ENCODE measurements at places on chromosomes 12 and 14.
A peak's percentile ranks its signal among the peaks of the same experiment; 100 is the strongest.

- DNase-seq, result no peak
Observed at GRCh38 chr14:99822800-99823455, 29.7 kb downstream of the EML1 start.

DNA sequence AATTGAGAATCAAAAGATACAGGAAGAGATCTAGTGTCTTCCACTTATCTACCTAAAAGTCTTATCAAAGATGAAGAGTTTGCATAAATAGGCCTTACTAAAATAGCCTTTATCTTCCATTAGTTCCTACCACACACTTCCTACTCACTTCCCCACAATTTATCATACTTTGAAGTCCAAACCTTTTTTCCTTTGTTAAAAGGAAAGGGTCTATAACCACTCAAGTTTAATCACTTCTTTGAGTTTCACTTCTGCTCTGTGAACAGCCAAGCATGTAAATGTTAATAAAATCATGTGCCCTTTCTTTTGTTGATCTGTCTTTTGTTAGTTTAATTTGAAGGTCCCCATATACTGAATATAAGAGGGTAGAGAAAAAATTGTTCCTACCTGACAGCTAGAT is 114.5 kb downstream of the PHLDA1 start:
- no peak for DNase-seq

GRCh38 chr14:71647086-71647784 is 285.0 kb upstream of the RGS6 start:
- no peak for DNase-seq

DNA sequence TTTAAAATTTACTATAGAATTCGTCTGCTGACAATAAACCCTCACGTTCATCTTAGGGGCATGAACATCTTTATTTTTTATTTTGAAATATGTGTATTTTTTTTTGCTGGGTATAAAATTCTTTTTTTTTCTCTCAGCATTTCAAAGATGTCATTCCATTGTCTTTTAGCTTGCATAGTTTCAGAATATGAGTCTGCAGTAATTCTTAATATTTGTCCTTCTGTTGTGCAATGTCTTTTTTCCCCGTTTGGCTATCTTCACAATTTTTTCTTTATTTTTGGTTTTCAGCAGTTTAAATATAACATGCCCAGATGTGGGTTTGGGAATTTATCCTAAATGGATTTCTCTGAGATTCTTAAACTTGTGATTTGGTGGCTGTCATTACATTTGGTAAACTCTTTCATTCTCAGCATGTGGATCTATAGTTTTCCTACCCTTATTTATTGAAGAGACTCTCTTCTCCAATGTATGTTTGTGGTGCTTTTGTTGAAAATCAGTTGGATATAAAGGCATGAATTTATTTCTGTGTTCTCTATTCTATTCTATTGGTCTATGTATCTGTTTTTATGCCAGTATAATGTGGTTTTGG is 37.8 kb upstream of the PLBD1 start:
- DNase-seq, result no peak

- no peak for DNase-seq
Observed at GRCh38 chr14:75884198-75884611, 97.6 kb downstream of the TGFB3 start.

DNA sequence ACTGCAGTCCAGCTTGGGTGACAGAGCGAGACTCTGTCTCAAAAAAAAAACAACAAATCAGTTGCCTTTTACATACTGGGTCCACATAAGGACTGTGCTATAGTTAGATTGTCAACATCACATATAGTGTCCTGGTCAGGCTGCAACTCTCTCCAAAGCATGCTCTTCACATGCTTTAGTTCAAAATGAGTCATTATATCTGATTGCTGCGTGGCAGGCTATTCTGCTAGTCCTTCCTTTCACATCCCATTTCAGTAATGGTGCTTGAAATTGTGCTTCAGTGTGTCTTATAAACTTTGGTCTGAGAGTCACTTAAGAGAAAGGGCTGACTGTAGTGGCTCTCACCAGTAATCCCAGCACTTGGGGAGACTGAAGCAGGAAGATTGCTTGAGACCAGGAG is 6.9 kb downstream of the LETMD1 start:
- no peak for DNase-seq

DNA sequence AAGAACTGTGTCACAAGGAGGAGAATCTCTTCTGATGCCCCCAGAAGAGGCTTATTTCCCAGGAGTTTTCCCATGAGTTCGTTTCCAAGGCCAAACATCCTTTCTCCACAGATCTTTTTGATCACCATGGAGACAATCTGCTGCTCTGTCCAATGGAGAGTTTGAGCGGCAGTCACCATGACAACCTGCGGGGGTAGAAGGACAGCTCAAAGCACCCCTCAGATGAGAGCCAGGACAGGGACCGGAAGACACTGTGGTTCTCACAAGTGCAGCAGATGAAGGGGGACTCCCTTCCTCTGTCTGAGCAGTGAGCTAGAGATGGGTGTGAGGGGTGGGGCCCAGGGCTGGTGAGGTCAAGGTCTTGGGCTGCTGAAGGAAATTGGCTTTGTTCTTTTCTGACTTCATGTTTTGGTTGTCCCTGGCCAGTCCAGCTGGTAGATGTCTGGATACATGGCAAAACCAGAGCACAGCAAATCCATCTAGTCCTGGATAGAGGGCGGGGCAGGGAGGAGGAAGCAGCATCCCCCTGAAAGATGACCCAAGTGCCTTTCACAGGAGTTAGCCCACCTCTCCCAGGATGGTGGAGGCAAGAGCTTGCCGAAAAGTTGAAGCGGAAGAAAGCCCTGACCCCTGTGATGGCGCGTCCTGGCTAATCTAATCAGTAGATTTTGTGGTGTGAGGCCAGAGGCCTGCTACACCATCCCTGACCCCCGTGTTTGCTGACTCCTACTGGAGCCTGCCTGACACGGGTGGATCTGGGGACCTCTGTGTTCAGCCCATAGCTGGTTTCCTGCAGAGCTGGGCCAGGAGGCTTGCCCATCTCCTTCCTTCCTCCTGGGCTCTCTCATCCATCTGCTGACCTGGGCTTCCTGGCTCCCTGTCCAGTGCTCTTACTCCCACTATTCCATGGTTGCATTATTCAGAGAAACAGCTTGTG is 24.4 kb downstream of the DHRS2 start:
- no peak for DNase-seq

GRCh38 chr12:6834873-6835272 is 5.9 kb upstream of the GNB3 start:
- no peak for DNase-seq

DNA sequence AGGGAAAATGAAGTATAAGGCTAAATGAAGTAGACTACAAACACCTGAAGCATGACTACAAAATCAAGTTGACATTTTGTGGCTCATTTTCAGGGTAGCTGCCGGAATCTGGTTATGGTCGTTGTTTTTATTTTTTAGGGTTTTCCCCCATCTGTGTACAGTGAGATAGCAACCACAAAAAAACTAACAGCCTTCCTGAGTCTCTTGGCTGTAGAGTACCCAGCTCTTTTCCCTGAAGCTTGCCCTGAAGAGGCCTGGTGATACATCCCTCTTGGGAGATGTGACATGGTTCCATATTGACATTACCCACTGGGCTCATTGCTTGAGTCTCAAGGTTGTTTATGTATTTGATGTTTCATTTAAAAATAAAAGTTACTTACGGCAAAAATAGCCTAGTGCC is 424.0 kb downstream of the ZFP36L1 start:
- DNase-seq, result no peak

DNA sequence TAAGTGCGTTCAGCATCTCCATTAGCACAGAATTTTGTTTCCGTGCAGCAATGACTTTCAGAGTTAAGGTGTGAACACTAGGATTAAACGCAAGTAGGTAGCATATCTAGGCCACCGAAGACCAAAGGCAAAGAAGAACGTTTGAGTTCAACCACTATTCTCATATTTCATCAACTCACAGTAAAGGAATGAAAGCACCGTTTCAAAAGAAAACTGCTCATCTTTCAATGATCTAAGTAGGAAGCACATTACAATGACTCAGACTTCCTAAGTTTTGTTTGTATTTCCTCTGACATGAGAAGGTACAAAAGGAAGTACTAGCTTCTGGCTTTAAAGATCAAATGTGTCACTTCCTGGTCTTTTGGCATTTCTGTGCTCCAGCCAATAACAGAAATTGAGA is 57.6 kb downstream of the ACADS start:
- peak; percentile 46 for DNase-seq

GRCh38 chr12:19234171-19234704 is 104.7 kb downstream of the PLEKHA5 start:
- no peak for DNase-seq

GRCh38 chr14:101600336-101600890 is 39.1 kb downstream of the DIO3 start:
- DNase-seq, result no peak

DNA sequence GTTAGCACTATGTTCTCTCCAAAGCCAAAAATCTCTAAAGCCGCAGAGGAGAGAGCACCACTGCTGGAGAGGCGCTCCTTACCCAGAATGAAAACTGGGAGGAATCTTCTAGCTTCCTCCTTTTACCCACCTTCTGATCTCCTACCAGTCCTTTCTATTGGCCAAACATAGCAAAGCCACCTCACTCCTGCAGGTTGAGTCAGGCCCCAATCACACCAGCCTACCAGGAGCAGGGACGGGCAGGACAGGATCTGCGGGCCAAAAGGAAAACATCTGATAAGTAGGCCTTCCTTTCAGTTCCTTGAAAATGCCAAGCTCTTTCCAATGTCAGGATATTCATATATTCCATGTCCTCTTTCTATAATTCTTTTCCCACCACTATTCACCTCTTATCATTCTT is 197.7 kb upstream of the CNOT2 start:
- no peak for DNase-seq

- no peak for DNase-seq
Observed at GRCh38 chr12:53950789-53951576, 3.7 kb upstream of the HOXC12 start.

DNA sequence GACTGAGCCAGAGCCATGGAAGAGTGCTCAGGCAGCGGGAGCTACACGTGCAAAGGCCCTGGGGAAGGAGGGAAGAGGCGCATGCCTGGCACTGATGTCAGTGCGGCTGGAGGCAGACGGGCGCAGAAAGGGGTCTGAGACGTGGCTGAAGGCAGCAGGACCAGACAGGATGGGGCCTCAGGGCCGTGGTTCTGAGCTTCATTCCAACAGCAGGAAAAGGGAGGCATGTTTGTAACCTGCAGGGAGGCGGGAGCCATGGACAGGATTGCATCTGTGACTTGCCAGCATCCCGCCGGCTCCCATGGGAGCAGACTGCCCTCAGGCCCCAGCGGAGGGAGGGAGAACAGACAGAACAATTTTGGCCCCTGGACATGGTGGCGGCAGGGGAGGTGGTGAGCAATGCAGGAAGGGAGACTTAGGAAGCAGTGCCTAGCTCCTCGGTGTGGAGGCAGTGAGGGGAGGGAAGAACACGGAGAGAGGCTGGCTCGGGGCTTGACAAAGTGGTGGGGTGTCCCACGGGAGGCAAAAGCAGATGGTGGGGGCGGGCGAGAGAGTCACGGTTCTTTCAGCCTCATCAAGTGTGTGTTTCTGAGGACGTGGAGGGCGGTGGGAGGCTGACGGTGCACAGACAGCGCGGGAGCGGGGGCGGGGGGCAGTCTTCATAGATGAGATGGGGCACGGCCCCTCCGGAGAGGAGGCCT is 33.3 kb upstream of the INF2 start:
- DNase-seq, result no peak

GRCh38 chr12:108722463-108722862 is 8.9 kb downstream of the CORO1C start:
- no peak for DNase-seq

GRCh38 chr14:86442135-86442534 is 912.2 kb downstream of the FLRT2 start:
- no peak for DNase-seq

- no peak for DNase-seq
Observed at GRCh38 chr14:93548102-93548843, 117.5 kb downstream of the UNC79 start.

DNA sequence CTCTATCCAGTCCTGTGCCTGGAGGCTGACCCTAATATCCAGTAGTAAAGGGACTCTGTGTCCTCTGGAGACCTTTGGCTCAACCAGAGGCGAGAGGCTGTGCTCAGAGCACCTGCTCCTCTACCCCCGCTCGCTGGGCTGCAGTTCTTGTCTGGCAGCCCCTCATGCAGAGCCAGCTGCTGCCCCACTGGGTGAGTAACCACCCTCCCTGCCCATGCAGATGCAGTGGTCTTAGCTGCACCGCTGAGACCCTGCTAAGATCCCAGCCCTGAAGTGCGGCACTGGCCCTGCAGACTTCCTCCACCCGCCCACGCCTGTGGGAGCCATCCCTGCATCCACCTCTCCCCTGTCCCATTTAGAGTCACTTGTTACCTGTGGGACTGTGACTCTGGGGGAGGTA is 347.5 kb upstream of the SFSWAP start:
- no peak for DNase-seq

- no peak for DNase-seq
Observed at GRCh38 chr12:79023261-79023660, 158.7 kb downstream of the SYT1 start.

GRCh38 chr12:38869036-38869435 is 36.4 kb downstream of the CPNE8 start:
- no peak for DNase-seq

DNA sequence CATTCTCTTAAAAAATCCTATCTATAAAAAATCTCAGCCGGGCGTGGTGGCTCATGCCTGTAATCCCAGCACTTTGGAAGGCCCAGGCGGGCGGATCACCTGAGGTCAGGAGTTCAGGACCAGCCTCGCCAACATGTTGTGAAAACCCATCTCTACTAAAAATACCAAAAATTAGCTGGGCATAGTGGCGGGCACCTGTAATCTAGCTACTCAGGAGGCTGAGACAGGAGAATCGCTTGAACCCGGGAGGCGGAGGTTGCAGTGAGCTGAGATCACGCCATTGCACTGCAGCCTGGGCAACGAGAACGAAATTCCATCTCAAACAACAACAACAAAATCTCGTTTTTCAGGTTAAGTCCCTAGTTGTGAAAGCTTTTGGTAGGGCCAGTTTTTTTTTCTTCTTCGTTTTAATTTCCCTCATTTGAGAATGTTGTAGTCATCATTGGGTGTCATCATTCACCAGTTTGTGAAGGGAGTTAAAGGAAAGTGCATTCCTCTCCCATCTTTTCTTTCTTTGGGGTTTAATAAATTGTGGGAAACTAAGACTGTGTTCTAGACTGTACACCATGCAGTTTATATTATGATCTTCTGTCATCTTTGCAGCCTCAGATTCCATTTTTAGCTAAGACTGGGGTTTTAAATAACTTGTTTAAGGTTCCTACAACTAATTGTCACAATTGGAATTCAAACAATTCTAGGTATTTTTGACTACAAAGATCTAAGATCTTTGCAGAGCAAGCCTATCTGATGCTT is 23.9 kb downstream of the MDM2 start:
- DNase-seq, result no peak

DNA sequence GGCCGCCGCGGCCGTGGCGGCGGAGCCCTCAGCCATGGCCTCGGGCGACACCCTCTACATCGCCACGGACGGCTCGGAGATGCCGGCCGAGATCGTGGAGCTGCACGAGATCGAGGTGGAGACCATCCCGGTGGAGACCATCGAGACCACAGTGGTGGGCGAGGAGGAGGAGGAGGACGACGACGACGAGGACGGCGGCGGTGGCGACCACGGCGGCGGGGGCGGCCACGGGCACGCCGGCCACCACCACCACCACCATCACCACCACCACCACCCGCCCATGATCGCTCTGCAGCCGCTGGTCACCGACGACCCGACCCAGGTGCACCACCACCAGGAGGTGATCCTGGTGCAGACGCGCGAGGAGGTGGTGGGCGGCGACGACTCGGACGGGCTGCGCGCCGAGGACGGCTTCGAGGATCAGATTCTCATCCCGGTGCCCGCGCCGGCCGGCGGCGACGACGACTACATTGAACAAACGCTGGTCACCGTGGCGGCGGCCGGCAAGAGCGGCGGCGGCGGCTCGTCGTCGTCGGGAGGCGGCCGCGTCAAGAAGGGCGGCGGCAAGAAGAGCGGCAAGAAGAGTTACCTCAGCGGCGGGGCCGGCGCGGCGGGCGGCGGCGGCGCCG is 381 bp downstream of the YY1 start:
- no peak for DNase-seq

All from HL-60 (cell line).